WERI-Rb-1 (cell line): ENCODE measurements at places on chromosomes 6 and 20.

- DNase-seq: no peak
Observed at GRCh38 chr20:37566590-37567330, 39.1 kb upstream of the BLCAP start.

DNA sequence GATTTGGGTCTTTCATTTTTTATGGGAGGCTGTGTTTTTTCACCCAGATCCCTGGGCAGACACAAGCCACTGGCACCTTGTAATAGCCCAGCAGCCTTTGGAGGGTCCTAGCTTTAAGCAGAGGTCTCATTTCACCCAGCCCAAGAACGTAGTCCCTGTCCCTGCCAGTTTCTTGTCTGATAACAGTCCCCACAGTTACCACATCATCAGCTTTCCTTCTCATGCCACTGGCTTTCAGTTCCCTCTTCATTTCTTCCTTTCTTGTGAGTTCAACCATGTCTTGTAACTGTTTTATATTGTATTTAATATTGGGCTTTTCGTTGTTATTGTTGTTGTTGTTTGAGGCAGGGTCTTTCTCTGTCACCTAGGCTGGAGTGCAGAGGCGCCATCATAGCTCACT lies 10.6 kb downstream of the PNPLA1 start:
- no peak for DNase-seq

GRCh38 chr6:127342296-127342945 lies 988 bp downstream of the ECHDC1 start:
- DNase-seq: peak; percentile 16

DNA sequence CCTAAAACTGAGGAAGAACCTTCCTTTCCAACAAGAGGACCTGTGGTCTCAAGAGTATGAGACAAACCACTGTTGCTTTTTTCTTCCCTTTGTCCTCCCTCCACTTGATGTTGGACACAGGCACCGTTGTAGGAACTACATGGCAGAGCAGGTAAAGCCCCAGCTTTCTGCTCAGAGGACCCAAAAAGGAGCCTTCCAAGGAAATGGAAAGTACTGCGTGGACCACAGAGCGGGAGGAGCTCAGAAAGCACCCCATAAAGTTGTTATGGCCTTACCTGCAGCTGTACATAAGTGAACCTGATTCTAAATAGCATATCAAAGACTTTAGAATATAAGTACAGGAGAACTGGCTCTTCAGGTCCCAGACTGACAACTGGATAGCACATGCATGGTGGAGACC lies 29.4 kb downstream of the TMEM74B start:
- no peak for DNase-seq

DNA sequence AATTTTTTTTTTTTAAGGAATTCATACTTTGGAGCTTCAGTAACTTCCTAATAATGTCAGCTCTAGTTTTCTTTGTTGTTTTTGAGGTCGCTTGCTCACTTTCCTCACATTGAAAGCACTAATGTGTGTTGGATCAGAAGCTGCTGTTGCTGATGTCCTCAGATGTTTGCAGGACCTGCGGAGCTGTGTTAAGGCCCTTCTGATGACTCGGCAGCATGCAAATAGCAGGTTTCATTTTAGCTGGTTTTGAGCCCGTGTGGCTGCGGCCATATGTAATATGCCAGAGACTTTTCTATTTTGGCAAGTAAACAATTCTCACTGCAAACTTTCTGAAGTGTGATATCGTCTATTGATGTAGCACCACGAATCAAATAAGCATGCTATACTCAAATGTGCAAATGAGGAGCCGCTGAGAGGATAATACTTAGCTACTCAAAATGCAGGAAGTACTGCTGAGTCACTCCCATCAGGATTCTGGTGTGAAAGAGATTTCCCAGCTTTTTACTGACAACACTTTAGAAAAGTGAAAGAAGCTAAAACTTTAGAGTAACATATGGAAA lies 187.8 kb downstream of the SASH1 start:
- no peak for DNase-seq

- DNase-seq: peak; percentile 17
Observed at GRCh38 chr20:53866794-53867740, 203.3 kb downstream of the BCAS1 start.

- no peak for DNase-seq
Observed at GRCh38 chr6:38141085-38141484, 321.6 kb downstream of the ZFAND3 start.

DNA sequence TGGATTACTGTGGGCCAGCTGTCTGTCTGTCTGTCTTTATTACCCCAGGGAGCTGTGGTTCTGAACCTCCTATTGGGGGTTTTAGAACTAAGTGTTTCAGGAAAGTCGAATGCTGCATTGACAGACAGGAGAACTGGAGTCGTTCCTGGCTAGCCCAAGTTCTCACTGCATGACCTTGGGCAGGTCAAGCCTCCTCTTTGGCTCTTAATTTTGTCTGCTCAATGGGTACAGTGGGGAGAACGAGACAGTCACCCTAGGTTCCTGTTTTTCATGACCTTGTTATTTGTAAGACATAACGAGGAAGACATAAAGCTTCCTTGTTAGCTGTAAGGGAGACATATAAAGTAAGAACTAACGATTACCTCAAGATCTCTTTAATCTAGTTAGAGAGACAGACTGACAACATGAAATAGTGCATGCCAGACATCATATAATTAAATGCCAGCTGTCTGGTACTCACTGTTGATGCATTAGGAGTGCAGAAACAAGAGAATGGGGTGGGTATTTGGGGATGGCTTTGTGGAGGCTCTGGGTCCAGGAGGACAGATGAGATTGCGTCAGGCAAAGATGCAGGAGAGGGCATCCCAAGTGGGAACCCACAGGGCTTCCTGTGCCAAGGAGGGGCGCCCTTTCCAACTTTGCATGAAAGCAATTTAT lies 3.7 kb upstream of the CCDC167 start:
- no peak for DNase-seq

DNA sequence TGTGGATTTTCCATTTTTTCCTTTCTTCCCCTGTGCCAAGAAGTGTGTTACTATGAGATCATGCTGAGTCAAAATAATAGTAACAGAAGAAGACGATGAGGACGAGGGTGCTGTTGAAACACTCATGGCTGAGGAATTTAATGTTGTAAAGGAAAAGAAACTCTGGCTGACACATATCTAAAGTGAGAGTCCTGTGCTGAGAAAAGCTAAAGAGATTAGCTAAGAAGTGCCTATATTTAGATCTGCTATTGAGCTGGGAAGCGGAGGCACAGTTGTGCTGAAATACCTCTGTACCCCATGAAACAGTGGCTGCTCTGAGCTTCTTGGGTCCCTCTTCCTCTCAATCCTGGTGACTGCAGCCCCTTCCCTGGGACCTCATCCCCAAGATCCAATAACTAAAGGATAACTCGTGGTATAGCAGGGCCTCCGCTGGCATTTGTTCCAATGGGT lies 1.1 kb upstream of the SYTL3 start:
- DNase-seq: no peak

DNA sequence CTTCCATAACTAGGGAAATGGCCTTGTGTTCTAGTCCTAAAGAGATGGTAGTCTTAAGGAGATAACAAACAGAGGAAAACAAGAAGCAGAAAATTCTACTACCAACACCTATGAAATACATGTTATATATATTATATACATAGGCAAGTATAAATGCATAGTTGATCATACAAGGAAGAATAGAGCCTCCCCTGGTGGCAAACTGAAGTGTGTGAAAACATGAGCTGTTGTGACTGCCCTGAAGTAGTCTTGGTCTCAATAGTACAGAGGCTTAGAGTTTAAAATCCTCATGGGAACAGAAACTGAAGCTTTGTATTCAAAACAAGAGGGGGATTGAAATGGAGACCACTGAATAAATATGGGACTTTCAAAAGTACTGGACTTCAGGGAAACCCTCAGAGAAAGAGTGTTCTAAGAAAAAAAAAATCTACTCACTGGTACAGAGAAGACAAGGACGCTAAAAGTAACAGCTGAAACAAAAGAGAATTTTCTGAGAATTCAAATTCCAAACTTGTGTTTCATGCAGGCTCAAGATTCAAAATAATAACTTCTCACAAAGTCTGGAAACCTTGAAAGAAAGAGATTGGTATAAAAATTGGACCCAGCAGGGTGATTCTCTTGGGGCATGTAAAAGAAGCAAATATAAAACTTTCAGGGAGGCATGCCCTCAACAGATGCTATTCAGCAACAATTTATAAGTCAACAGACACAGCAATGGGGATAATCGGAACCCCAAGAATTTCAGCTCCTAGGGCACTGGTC lies 59.7 kb upstream of the SAMD3 start:
- peak; percentile 21 for DNase-seq

GRCh38 chr20:46035713-46036112 lies 6.7 kb downstream of the SLC12A5 start:
- DNase-seq: no peak

DNA sequence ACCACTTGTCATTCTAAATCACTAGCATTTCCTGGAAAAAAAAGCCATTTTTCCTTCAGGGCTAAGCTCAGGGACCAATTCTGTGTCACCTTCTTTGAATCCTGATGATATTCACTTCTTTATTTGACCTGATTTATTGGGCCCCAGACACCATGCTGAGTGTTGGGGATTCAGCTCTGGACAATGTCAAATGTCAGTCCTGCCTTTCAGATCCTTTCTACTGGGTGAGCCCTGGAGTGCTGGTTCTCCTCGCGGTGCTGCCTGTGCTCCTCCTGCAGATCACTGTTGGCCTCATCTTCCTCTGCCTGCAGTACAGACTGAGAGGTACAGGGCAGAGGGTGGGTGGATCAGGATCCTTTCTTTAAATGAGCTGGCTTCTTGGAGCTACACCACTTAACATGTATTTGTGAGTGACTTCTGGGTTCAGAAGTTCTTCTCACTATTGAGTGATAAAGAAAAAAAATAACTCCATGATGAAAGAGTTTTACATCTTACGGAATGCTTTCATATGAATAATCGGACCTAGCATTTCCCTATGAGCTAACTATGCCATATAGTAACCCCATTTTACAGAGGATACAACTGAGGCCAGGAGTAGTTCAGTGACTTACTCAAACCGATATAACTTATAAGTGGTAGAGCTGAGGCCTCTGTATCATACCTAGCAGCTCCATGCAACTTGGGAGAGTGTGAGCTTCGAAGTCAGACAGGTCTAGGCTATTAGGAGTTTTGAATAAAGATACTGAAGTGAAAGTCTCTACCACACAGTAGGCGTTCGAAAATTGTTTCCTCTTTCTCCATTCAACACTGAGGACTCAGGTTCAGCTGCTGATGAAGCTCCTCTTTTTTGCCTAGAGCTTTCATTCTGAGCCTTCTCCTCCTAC lies 9.3 kb downstream of the MOG start:
- no peak for DNase-seq

DNA sequence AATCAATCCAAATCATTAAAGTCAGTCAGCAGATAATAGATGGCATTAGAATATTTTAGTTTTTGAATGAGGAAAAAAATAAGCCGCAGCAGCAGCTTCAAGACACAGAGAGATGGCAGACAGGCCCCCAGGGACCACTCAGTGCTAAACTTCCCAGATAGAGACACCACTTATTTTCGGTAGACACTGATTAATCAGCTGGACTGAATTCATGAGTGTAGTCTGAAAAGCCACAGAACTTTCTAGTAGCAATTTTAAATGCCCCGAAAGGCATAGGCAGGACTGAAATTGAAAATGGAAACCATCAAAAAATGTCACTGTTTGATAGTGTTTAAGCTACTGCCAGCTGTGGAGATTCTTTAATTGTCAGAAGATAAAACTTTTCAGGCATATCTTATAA lies 3.1 kb upstream of the CLDN20 start:
- no peak for DNase-seq

DNA sequence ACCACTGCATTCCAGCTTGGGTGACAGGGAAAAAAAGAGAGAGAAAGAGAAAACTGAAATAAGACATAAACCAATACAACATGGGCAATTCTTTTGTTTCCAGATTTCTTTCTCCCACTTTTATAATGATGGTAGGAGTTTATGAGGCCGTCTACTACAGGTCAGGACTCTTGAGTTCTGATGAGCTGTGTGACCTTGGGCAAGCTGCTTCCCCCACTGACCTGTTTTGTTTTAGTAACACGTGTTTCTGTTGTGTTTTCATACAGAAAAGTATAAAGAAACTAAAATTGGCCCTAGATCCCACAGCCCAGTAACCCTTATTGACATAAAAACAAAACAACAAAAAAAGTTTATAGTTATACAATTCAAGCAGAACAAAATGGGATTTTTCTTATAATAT lies 22.9 kb upstream of the AAR2 start:
- DNase-seq: no peak

DNA sequence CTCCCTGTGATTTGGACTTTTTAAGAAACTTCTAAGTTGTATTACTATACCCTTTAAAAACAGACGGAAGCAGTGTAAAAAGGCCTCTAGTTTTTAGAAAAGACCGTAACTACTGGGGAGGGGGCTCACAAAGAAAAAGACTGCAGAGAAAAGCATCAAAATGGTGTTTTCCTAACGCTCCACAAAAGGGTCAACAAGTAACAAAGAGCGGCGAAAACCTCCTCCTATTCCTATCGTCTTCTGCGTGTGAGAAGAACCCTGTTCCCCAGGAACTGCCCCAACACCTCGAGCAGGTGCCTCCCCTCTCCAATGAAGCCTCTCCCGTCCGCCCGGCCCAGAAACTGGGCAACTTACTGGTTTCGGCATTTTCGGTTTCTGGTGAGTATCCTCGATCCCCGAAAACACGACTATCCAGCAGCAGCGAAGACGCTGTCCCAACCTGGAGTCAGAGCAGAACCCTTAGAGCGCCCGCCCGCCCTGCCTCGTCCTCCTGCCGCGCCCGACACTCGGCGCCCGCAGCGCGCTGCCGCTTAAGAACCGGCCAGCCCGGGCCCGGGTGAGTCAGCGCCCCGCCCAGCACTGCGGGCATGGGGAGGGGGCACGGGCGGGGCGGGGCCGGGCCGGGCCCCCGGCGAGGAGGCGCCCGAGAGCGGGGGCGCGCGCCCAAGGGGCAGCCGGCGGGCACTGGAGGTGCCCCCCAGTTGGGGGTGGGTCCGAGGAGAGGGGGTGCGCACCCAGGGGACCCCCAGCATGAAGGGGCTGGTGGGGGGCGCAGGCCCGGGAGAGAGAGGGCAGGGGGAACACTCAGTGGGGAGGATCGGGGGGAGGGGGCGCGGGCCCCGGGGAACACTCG lies 1.2 kb downstream of the EZR start:
- DNase-seq: peak; percentile 80

- no peak for DNase-seq
Observed at GRCh38 chr6:3861424-3861823, 12.3 kb downstream of the FAM50B start.

GRCh38 chr6:113094779-113095178 lies 747.6 kb downstream of the RFPL4B start:
- DNase-seq: no peak

- no peak for DNase-seq
Observed at GRCh38 chr6:118298476-118299427, 249.3 kb upstream of the PLN start.

GRCh38 chr6:148021699-148022098 lies 320.9 kb upstream of the SASH1 start:
- DNase-seq: no peak

- DNase-seq: no peak
Observed at GRCh38 chr20:23697947-23698346, 9.1 kb upstream of the CST4 start.

DNA sequence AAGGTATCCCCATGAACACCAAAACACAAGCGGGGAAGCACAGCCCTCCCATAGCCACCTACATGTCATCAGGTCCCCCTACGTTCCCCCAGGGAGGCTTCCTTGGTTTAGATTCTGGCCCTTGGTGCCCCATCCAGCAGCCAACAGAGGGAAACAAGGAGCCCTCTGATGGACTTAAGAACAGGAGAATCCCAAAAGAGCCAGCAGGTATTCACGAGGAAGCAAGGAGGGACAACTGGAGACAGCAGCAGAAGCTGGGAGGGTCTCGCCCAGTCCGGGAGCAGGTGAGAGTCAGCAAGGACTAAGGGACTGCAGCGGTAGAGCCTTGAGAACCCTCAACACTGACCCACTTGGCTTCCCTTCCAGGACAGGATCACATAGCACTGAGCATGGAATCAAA lies 58.4 kb upstream of the TOP1 start:
- no peak for DNase-seq

- no peak for DNase-seq
Observed at GRCh38 chr6:34919651-34920050, 30.6 kb downstream of the ANKS1A start.
